ENCODE measurements at places on chromosomes 4 and X.

- no peak for DNase-seq
Observed at GRCh38 chr4:184815046-184815877, 10.5 kb downstream of the ACSL1 start.

DNA sequence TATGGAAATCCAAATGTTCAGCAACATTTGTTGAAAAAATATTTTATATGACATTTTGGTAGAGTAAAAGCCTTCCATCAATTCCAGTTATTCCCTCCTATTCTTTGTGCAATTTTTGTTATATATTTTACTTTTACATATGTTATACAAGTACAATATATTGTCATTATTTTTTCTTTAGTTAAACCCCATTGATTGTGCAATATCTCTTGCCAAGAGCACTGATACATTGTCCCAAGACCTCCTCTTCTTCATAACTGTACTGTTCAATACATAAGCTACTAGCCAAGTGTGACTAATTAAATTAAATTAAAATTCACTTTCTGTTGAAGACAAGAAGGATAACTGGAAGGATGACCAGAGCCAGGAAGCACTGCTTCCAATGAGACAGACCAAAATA lies 527.5 kb downstream of the TMA16 start:
- DNase-seq: no peak

GRCh38 chrX:48761674-48762471 lies at the start of gene GLOD5:
Gene GLOD5, plus strand, starts transcription at chrX:48761747. Its CDS starts 44 bp downstream, at chrX:48761791.
- no peak for DNase-seq

DNA sequence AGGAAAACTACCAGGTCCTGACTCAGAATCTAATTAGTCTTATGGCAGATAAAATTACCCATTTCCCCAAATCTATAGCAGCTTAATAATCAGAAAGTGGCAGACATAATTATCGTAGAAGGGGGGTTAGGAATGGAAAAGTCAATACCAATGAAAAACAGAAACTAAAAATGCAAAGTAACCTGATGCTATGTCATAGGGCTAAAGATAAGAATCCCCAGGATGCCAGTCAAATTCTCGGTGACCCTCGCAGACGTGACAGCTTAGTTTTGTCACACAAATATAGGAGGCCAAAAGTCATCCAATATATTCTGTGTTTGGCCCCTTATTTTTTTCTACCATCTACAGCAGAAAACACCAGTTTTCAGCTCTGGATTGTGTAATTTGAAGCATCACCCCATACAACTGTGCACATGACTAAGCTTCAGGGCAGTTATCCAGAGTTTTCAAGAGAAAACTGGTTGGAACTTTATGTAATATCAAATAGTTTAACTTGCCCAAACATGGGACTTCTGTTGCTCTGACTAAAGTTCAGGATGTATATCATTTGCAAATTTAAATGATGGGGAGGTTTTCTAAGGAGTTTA lies 30.9 kb downstream of the RASSF6 start:
- no peak for DNase-seq

GRCh38 chr4:85607624-85608023 lies 132.7 kb downstream of the ARHGAP24 start:
- DNase-seq: no peak

- DNase-seq: no peak
Observed at GRCh38 chr4:48954314-48954713, 31.8 kb upstream of the CWH43 start.

DNA sequence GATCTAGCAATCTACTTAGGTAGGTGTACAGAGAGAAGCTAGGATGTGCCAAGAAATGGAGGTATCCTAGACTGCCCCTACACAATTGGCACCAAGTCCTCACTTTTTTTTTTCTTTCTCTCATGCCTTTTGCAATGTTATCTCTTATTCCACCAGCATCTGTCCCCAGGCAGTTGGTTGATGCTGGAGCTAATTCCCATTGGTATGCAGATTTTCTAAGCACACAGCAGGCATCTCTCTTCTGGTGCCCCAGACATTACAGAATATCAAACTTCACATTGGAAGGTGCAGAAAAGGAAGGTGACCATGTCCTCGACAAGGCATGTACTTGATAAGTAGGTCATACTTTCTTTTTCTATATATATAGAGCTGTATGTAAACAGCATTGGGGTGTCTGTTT lies 21.6 kb downstream of the LUZP4 start:
- no peak for DNase-seq

GRCh38 chr4:153553155-153553818 lies 87.1 kb downstream of the TMEM131L start:
- DNase-seq: no peak

GRCh38 chrX:19496711-19497110 lies 18.6 kb downstream of the MAP3K15 start:
- DNase-seq: no peak

Measured in stimulated activated CD8-positive, alpha-beta memory T cell treated with anti-CD3 and anti-CD28 coated beads, Interleukin-7, amount 100 ng/mL, for 24 hours (primary cell).